Activated T-helper 1 cell treated with anti-CD3 and anti-CD28 coated beads, Interleukin-12 subunit alpha, Interleukin-12 subunit beta, Interleukin-2, Interleukin-4 antibody, amounts not matched to agents 30 ng/mL and 10 ng/mL and 1 ng/mL, durations not matched to agents 14 hours and 24 hours and 36 hours (primary cell): ENCODE measurements at places on chromosomes 7 and 10. TPM values are rescaled to one million over a fixed set of nuclear protein-coding genes. Genes with fewer than 3 reads are reported as not detected.

DNA sequence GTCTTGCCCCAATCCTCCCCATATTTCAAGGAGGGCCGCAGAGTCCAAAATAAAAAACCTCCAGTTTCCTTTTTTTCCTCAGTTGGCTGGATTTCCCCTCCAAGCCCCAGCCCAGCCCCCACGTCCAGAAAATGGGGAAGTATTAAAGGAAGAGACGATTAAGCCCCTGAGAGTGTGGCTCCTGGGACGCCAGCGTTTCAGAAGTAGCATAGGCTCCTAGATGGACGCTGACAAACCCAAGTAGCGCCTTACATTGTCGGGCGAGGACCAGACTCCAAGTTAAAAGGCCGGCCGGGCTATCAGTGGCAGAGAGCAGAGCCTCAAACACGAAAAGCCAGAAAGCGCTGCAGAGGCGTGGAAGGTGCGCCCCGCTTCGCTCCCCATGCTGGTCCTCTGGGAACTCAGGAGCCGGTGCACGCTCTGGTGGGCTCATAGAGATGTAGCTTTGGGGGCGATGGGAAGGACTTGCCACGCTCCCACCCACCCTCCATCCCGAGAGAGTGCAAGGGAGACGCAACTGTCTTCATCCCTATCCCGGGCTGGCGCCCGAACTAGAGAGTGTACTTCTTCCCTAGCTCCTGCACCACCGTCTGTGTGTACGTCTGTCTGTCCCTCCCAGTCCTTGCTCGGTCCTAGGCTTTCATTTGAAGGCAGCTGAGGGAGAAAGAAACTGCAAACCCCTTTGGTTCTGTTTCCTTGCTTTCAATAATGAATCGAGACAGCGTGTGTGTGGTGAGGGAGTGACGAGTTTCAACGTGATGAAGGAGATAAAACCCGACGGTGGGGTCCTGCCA lies 6.3 kb upstream of the EMX2 start:
- DNase-seq = no peak

DNA sequence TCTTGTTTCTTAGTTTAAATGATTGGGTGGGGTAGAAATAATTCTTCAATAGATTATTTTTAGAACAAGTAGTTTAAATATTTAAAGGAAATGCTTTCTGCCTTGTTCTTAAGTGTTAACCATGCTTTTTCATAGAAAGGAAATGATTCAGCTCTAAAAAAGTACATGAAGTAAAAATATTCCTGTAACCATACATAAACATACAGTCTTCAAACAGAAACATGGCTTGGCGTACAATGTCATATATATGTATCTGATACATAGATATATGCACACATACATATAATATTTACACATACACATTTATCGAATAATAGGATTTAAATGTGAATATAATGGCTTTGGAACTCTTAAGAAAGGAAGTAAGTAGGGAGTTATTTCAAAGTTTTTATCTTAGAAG lies 84.4 kb downstream of the RUNDC3B start:
- no peak for DNase-seq

DNA sequence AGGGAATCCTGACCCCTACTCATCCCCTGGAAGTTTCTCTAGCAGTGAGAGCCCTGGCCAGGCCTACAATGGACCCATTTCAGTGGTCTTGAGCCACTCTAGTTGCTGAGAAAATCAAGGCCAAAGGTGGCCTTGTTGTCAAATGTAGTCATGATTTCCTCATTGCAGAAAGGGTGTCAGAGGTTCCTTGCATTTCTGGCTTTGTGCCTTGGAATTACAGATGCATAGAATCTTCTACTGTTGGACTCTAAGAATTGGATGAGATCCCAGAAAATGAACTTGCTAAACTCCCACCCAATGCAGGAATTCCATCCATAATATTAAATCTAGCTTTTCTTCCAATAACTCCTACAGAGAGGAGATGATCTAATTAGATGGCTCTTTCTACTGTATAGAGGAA lies 12.2 kb downstream of the CPA2 start:
- no peak for DNase-seq

DNA sequence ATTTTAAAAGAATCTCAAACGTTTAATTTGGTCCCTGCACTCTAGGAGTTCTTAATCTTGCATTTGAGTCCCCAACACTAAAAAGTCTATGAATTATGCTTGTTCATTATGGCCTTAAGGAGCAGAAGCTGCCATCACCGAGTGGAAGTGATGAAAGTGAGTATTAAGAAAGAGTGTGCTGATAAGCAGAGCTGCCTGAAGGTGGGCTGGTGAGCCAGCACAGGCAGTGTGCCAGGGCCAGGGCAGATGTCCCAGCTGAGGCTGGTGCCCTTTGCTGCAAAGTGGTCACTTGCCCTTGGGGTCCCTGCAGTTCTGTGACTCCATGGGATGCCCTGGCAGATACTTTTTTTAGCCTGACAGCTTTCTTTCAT lies 72.9 kb upstream of the LOXL4 start:
- DNase-seq = no peak

GRCh38 chr7:117320523-117320922 lies 2.3 kb downstream of the WNT2 start:
- no peak for DNase-seq

DNA sequence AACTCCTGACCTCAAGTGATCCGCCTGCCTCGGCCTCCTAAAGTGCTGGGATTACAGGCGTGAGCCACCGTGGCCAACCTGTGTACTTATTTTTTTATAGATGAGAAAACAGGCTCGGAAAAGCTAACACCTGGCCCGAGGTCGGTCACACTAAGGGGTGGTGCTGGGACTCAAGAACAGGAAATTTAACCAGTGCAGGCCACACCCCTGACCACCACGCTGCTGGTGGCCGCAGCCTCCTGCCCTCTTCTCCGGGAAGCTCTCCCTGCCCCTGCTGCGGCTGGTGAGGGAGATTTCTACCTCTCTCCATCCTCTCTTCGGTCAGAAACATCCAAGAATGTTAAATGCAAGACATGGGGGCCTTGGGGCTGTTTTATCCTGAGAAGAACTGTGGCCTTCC lies 63.2 kb downstream of the TNRC18 start:
- DNase-seq = no peak

DNA sequence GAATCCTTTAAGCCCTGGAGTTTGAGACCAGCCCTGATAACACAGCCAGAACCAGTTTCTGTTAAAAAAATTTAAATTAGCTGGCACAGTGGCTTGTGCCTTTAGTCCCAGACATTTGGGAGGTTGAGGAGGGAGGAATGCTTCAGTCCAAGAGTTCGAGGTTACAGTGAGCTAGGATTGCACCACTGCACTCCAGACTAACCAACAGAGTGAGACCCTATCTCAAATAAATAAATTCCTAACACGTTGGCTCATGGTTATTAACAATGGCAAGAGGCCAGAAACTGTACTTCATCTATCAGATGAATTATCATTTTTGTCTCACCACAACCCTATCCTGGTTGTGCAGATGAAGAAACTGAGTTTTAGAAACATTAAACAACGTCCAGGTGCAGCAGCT lies 2.1 kb upstream of the PPIA start:
- DNase-seq = no peak

- DNase-seq = no peak
These were observed 104.7 kb downstream of the TMEM178B start for GRCh38 chr7:141178486-141179135.

DNA sequence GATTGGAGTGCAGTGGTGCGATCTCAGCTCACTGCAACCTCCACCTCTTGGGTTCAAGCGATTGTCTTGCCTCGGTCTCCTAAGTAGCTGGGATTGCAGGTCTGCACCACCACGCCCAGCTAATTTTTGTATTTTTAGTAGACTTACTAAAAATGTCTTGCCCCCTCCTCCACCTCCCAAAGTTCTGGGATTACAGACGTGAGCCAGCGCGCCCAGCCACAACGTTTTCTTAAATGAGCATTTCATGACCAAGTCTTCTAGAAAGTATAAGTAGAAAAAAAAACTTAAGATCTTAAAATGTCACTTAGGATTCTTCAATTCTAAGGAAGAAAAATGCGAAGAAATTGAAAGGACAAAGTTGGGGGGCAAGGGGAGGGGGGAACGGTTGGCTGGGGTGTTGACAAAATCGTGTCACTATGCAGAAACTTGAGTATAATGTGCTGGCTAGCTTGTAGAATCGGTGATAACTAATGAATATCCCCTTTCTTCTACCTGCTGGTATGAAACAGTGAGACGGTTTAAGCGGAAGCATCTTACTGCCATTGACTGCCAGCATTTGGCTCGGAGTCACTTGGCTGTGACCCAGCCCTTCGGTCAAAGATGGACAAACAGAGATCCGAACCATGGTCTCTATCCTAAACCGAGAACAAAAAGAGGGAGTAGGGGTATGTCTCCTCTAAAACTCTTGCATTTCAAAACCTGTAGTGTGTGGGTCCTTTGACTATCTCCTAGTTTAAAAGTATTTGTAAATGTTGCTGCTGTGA lies 12.7 kb downstream of the FBH1 start:
- DNase-seq = no peak

GRCh38 chr7:156158693-156159092 lies 346.4 kb upstream of the SHH start:
- DNase-seq = no peak

DNA sequence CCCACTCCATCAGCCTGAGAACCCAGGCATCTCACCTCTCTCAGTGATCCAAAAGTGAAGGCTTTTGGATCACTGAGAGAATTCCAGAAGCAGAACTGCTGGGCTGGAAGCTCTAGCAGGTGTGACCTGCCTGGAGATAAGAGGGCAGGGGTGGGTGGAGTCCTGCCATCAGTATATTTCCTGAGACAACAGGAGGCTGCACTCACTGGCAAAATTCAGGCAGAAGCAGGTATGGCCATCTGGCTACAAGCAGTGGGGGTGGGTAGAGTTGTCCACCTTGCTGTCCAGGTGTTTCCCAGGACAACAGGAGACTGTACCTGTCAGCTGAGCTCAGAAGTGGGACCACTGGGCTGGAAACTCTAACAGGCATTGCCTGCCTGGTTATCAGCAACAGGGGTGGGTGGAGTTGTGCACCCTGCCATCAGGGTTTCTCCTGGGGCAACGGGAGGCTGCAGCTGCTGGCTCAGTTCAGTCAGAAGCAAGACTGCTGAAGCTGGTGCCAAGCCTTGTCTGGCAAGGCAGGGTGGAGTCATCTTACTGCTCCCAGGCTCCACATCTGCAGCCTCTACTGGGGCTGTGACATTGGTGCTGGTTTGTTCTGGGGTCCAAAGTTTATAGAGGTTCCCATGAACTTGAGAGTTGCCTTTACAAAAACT lies 47.2 kb upstream of the SFTPD start:
- no peak for DNase-seq

DNA sequence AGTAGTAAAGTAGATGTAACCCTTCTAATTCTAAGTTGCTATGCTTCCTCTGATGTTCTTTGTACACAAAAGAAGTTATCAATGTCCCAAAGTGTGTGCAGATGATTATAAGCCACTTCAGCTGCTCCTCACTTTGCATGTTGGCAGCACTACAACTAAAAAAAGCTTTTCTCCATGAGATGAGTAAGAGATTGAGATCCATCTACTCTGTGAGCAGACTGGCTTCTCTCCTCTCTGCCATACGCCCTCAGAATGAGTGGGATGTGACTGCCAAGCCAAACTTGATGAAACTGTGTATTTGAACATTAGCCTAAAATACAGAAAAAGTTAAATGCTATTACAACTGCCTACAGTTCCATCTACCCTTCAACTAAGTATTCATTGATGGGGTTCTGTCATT lies 102.9 kb upstream of the ETV1 start:
- no peak for DNase-seq

GRCh38 chr10:113086282-113086681 lies 136.2 kb downstream of the TCF7L2 start:
- DNase-seq = no peak

DNA sequence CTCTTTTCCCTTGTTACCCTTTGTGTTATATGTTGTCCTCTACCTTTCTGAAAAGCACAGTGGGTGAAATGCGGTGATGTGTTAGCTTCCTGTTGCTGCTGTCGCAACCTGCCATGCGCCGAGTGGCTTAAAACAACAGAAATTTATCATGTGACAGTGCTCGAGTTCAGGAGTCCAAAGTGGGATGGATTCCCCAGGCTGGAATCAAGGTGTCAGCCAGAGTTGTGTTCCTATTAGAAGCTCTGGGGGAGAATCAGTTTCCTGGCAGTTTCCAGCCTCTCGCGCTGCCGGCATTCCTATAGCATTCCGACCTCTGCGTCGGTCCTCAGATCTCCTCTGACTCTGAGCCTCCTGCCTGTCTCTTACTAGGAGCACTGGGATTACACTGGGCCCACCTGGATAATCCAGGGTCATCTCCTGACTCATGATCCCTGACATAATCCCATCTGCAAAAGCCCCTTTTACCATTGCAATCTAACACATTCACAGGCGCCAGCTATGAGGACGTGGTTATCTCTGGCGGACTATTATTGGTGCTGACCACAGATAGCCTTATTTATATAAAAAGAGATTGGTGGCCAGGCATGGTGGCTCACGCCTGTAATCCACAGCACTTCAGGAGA lies 207.5 kb downstream of the CUX1 start:
- no peak for DNase-seq

DNA sequence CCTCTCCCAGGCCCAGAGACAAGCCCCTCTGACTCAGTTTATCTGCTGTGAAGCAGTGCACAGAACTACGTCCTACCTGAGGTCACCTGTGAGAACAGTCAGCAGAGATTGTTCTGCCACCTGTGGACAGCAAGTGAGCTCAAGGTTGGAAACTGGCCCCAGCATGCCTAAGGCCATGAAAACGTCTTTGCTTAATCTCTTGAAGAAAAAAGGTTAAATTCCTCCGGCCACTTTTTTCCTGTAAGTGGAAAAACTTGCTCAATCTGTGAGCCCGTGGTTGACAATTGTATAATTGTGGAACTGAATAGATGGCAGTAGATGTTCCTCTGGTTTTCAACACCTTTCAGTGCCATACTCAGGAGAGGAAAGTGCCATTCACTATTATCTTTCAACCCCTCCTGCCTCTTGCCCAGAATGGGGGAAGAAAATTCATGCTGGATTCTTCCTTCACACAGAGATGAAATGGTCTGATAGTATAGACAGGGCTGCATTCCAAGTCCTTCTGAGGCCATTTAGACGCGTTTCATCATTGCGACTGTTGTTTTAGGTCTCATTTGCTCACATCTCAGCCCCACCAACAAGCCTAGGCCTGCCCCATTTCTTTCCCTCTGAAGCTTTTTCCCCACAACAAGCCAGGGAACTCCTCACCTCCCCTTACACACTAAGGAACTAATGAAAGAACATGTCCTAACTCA lies 292.9 kb downstream of the FZD1 start:
- DNase-seq = no peak

- DNase-seq = no peak
These were observed 93.0 kb downstream of the ARHGAP22 start for GRCh38 chr10:48511875-48512231.

The ZNF853 gene
- total RNA-seq = 0.41 and 0.42 TPM in 2 replicates

The CAV1 gene
- total RNA-seq = 0.76 and 1.8 TPM in 2 replicates

The HYAL4 gene
- total RNA-seq = not detected in 2 replicates

The AEBP1 gene
- total RNA-seq = 17.0 and 17.2 TPM in 2 replicates
